ENCODE measurements at places on chromosomes 16 and 17.
A peak's percentile ranks its signal among the peaks of the same experiment; 100 is the strongest.

- DNase-seq = no peak
Observed at GRCh38 chr16:25063102-25063501, 47.9 kb upstream of the ARHGAP17 start.

- DNase-seq = no peak
Observed at GRCh38 chr17:17648762-17649161, 32.5 kb upstream of the RAI1 start.

DNA sequence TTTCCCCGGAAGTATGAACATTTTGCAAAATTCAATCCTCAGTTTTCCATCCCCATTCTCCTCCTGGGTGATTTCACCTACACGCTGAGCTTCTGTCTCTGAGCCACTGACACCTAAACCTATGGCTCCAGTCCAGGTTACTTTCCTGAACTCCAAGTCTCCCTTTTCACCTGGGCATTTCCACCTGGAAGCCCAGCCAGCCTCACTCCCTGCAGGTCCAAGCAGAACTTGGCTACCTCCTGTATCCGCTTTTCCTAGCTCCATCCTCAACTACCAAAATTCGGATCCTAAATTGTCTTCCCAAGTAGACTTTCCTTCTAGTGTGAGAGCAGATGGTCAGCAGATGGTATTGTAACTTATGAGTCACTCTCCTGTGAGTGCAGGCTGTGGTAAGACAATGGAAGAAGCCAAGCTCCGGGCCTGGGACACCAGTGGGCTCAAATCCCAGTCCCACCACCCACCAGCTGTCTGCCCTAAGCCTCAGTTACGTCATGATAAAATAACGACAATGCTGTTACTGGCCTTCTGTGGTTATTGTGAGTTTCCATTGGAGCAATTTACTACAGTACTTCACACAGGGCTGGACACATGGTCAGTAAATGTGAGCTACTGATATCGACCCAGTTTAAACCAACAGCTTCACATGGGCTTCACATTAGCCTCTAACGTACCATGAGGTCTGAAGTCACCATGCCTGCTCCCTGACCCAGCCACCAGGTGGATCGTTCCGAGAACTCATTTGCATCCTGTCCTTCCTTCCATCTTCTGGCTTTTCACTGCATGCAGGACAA lies 33.3 kb downstream of the PECAM1 start:
- no peak for DNase-seq

DNA sequence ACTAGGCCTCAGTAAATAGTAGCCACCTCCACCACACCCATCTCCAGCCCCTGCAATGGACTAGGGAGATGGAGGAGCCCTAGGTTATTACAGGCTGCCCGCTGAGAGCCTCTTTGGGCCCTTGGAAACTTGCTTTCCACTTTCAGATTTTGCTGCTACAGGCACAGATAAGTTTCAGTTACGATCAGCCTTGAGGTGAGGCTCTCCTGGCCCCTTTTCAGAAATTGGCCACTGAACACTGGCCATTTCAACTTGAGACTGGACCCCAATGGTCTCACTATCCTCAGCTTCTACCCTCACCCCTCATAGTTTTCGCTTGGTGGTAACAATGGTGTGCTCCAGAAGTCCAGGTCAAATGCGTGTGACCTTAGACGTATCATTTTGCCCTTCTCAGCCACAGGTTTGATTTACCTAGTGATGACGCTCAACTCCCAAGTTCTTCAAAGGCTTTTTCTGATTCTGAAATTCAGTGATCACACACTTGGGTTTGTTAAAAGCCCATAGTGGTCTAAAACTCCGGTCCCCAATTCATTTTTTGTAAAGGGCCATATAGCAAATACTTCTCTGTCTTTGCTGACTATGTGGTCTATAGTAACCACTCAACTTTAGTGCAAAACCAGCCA lies 1.0 kb downstream of the PMM2 start:
- no peak for DNase-seq

DNA sequence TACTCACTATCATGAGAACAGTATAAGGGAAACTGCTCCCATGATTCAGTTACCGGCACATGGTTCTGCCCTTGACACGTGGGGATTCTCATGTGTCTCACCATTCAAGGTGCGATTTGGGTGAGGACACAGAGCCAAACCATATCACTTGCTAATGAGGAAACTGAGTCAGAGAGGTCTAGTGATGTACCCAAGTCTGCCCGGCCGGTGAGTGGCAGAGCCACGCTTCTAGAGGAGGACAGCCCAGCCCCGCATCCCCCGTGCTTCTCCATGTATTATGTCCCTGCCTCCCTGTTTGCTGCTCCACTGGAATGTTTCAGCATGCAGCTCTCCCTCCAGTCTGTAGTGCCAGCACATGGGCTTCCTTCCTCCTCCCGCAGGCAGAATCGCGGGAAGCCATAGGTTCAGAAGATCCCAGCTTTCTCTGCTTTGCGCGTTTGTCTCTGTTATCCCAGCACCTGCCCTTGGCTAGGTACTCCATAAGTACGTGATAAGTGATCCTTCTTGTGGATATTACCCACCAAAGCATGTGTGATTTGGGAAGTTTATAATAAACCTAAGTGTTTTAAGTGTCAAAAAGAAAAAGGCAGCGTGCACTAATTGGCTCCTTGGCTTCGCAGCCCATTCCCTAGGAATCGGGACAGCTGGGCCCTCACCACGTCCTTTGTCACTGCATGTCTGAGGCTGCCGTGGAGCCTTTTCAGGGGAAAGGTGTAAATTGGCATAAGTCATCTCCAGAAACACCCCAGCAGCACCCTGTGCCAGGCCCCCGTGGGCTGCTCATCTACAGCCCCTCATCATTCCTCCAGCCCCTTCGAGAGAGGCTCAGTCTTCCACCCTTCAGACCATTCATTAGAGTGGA lies 103.8 kb downstream of the CLEC16A start:
- DNase-seq = no peak

- no peak for DNase-seq
Observed at GRCh38 chr17:949623-950303, 29.8 kb downstream of the NXN start.

- DNase-seq = peak; percentile 43
Observed at GRCh38 chr16:84190731-84191388, at the start of gene ADAD2. ADAD2 (plus strand) TSS chr16:84191157; CDS start chr16:84191231, 74 bp downstream.

DNA sequence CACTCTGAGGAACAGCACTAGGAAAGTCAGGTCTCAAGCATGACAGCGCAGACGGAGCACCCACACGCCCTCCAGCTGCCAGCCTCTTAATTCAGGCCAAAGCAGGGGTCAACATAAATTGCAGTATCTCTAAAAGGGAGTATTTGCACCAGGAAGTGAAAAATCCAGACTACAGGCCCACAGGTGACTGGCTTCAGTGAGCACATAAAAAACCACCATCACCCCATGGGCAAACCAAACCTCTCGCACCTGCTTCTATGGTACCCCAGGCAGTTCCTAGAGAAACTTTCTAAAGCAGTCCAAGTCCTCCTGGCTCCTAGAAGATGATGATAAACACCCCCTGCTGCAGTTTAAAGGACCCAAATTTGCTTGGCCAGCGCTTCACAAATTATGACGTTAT lies 129.8 kb downstream of the ZNF423 start:
- no peak for DNase-seq

GRCh38 chr17:40130352-40131042 lies 8.7 kb downstream of the MSL1 start:
- DNase-seq = peak; percentile 33

DNA sequence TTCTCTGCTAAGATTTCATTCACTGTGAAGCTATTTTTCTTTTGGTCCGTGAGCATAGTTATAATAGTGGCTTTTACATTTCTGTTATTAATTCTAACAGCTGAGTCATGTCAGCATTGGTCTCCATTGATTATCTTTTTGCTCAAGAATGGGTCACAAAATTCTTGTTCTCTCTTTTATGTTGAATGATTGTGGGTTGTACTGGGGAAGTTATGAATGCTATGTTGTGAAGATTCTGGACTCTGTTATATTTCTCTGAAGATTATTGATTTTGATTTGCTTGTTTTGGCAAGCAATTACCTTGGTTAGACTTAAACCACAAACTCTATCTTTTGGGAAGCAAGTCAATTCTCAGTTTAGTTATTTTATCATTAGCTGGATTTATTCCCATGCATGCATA lies 98.8 kb downstream of the IRX5 start:
- DNase-seq = no peak

GRCh38 chr17:42979511-42980273 lies at the start of gene PTGES3L:
PTGES3L (minus strand) TSS chr17:42980080; CDS start chr17:42980053, 27 bp downstream.
- DNase-seq = peak; percentile 64

DNA sequence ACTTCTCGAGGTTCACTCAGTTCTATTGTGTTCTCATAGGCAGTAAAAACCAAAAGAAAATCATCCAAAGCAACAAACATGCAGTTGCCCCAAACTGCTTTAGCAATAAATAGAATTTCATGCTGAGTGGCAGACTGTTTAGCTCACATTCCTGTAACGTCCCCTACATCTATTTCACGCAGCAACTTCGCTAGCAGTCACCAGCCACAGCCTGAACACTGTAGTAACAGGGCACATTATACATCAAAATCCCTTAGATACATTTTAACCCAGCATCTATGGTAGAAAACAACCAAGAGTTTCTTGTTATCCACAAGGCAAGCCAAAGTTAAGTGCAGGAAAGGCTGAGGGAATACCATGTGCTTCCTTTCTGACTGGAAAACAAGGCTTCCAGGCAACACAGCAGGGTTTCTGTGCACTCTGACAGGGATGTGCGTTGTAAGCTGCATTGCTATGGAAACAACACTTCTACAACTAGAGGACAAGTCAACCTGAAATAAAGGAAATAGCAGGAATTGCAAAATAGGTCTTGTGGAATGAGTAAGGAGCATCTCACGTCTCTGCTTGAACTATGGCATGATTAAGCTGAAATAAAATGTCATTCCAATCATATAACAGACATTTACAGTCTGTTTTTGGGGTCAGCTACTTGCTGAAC lies 55.4 kb downstream of the CFDP1 start:
- DNase-seq = no peak

DNA sequence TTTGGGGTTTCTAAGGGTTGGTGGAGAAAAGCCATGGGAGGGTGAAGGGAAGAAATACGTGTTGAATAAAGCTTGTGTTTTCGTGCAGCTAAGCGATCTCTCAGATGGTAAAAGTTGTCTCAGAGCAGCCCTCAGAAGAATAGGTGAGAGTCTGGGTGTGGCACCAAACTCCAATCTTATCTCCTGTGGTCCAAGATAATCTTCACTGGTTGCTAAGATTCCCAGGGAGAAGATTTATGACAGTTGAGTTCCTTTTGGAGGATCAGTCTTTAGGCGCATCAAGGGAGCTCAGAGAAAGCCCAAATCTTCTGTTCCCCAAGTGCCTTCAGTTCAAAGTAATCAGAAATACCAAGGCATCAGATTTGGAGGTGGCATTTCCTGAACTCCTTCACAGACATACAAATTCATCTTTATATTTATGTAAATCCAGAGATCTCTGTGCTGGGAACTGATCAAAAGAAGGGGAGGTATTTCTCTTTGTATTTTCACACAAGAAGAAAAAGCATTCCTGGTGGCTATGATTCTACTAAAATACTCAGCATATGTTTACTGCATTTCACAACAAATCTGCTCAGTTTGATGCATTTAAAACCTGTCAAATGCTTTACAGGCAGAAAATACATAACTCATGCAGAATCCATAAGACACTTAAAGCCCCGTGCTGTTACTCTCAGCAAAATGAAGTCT lies 102.9 kb downstream of the ABCC12 start:
- DNase-seq = no peak

DNA sequence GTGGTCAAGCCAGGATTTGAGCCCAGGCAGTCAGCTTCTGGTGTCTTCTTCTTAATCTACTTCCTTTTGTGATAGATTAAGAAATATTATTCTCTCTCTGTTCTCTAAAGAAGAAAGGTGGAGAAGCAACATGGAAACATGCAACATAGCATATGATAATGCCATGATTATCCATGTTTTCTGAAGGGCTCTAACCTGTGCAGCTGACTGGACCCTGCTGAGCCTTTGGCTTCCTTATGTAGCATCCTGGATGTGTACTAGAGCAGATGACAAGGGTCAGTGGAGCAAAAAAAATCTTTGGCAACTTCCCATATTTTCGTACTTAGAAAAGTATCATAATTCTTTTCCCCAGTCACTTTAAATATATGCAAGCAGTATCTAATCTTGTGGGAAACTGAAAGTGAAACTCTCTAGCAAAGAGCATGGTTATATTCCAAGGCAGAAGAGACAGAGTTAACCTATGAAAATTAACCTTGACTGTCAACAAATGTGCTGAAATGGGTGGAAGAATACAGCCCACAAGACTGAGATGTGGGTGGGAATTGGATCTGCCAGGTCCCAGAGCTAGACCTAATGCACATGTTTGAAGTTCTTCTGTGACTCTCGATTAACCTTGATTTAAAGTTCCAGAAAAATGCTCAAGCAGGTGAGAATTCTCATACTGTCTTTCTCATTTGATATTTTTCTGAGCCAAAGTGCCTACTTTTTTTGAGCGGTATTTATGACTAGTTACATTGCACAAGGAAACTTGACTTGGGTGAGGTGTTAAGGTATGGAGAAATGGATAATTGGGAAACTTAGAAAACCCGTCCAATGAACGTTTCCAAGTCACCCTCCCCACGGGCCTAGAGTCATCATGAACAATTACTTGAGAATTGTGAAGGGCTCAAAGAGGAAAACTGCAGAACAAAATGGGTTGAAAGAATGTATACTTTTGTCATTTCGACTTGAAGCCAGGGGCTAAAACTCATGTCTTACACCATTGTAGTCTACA lies 248.6 kb downstream of the FTO start:
- DNase-seq = no peak

GRCh38 chr17:62696726-62697490 lies 69.4 kb downstream of the MRC2 start:
- no peak for DNase-seq

DNA sequence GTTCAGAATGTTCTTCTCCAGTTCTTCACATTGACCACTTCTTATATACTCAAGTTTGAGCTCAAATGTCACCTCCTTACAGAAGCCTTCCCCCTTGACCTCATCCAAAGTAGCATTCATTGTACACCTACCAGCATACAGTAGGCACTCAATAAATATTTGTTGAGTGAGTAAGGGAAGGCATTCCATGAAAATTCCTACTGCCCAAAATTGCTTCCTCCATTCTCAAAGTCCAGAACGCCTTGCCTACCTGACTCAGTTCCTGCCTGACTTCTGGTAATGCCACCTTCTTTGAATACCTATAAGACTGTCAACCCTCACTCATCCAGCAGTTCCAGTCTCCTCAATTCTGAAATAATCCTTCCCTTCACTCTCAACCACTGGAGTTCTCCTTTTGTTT lies 14.8 kb upstream of the BPTF start:
- no peak for DNase-seq

DNA sequence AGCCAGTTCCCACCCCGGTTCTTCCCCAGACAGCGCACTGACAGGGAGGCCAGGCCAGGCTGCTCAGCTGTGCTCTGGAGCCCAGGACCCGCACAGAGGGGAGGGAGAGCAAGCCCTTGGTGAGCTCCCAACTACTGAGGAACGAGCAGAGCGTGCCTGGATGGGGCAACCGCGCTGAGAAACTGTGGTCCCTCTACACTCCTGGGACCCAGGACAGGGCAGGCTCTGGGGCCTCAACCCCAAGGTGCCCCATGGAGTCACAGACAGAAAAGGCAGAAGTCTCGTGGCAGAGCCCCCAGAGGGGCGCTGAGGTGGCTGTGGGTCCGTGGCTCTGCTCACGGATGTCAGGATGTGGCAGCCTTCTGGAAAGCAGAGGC lies 16.3 kb downstream of the SLX4 start:
- DNase-seq = no peak
